Bronchus fibroblast of lung (primary cell): ENCODE measurements at places on chromosomes 7 and 10. TPM values are rescaled to one million over a fixed set of nuclear protein-coding genes. Genes with fewer than 3 reads are reported as not detected.

The MCM10 gene
- total RNA-seq: 11.1 and 14.6 TPM in 2 replicates

The SLC26A5 gene
- total RNA-seq: not detected in 2 replicates

The FMC1 gene
- 10.1 and 12.1 TPM in 2 replicates for total RNA-seq

The DGKI gene
- total RNA-seq: 1.2 TPM in 2 replicates

The POLR2J2 gene
- 0.17 and 0.30 TPM in 2 replicates for total RNA-seq

The ACSM6 gene
- total RNA-seq: not detected in 2 replicates

The ING3 gene
- total RNA-seq: 5.6 and 7.2 TPM in 2 replicates

The LBX1 gene
- under 0.01 TPM in 1 of 2 replicates, not detected in the other for total RNA-seq

The UFSP1 gene
- 3.2 and 6.7 TPM in 2 replicates for total RNA-seq

The RNF32 gene
- total RNA-seq: 0.45 and 2.0 TPM in 2 replicates

The SLC29A4 gene
- total RNA-seq: 4.2 and 5.2 TPM in 2 replicates

The HYAL4 gene
- not detected in 2 replicates for total RNA-seq

The LANCL2 gene
- total RNA-seq: 13.8 and 18.6 TPM in 2 replicates

The CDK1 gene
- total RNA-seq: 69.7 and 80.5 TPM in 2 replicates

The ITGB8 gene
- 3.3 and 3.9 TPM in 2 replicates for total RNA-seq

The LHFPL3 gene
- not detected in 2 replicates for total RNA-seq

The ST8SIA6 gene
- 0.67 and 0.74 TPM in 2 replicates for total RNA-seq

The UCMA gene
- total RNA-seq: not detected in 2 replicates

The THNSL1 gene
- total RNA-seq: 2.2 and 2.4 TPM in 2 replicates

The LDB3 gene
- total RNA-seq: 0.15 and 0.17 TPM in 2 replicates

The EEPD1 gene
- total RNA-seq: 1.7 and 2.1 TPM in 2 replicates

The SKIDA1 gene
- total RNA-seq: 2.4 and 2.7 TPM in 2 replicates

The MLXIPL gene
- total RNA-seq: 0.67 and 2.4 TPM in 2 replicates

The AGR2 gene
- 0.74 TPM in 1 of 2 replicates, not detected in the other for total RNA-seq

The NEBL gene
- total RNA-seq: 1.2 and 1.3 TPM in 2 replicates

The OPALIN gene
- not detected in 2 replicates for total RNA-seq

The AKR1E2 gene
- total RNA-seq: 4.2 and 5.8 TPM in 2 replicates

The GATA3 gene
- not detected in 2 replicates for total RNA-seq
